ENCODE measurements at places on chromosomes 1 and 21.
A peak's percentile ranks its signal among the peaks of the same experiment; 100 is the strongest.

DNA sequence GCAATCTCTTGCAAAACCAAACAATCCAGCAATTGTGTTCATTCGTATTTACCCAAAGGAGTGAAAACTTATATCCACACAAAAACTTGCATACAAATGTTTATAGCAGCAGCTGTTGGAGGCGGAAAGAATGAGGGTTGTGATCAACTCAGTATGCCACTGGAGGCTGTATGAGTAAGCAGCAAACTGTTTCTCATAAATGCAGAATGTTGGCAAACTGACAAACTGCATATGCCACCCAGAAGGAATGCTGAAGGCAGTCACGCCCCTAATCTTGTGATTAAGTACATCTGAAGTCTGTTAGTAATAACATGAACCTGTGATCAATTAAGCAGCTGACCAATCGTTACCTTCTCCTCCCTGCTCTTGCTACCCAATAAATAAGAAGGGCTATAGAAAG is 60.5 kb upstream of the CR2 start:
- no peak for DNase-seq

- no peak for DNase-seq
Observed at GRCh38 chr1:100109554-100110066, 23.1 kb downstream of the SASS6 start.

- DNase-seq, result no peak
Observed at GRCh38 chr1:109152196-109152595, 38.3 kb downstream of the ELAPOR1 start.

- DNase-seq, result no peak
Observed at GRCh38 chr21:35057428-35057827, 8.3 kb upstream of the RUNX1 start.

DNA sequence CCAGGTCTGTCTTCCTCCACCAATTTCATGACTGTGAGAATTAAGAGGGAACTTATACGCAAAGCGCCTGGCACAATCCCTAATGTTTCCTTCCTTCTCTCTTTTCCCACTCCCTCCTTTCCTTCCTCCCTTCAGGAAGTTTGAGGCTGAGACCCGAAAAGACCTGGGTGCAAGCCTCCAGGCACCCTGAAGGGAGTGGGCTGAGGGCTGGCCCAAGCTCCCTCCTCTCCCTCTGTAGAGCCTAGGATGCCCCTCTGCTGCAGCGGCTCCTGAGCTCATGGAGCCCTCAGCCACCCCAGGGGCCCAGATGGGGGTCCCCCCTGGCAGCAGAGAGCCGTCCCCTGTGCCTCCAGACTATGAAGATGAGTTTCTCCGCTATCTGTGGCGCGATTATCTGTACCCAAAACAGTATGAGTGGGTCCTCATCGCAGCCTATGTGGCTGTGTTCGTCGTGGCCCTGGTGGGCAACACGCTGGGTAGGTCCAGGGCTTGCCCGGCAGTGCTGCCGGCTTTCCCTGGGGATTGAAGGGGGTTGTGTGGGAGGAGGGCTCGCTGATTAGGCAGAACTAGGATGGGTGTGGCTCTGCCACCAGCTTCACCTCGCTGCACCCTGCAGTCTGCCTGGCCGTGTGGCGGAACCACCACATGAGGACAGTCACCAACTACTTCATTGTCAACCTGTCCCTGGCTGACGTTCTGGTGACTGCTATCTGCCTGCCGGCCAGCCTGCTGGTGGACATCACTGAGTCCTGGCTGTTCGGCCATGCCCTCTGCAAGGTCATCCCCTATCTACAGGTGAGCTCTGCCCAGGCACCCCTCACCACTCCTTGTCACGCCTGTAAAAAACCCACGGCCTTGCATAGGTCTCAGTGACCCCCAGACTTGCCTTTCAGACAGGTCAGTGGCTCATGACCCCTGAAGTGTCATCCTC is 1.7 kb downstream of the HCRTR1 start:
- DNase-seq, result no peak

DNA sequence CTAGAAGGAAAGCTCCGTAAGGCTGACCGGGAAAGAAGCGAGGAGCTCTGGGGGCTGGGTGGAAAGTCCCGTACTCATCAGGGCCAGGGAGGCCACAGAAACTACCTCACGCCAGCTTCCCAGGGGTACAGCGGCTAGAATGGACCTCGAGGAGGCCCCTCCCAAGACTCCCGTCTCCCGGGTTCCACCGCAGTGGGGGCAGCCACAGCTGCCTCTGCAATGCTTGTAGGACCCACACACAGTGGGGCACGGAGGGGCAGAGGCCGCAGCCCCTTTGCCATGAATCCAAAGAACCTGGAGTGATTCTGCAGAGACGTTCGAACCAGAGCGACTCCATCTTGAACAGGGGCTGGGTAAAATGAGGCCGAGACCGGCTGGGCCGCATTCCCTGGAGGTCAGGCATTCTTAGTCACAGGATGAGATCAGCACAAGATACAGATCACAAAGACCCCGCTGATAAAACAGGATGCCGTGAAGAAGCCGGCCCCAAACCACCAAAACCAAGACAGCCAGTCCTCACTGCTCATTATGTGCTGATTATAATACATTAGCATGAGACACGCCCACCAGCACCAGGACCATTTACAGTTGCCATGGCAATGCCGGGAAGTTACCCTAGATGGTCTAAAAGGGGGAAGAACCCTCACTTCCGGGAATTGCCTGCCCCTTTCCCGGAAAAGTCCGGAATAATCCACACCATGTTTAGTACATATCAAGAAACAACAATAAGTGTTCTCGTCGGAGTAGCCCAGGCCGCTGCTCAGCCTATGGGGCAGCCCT is 1.6 kb upstream of the ANKRD65 start:
- DNase-seq, result no peak

DNA sequence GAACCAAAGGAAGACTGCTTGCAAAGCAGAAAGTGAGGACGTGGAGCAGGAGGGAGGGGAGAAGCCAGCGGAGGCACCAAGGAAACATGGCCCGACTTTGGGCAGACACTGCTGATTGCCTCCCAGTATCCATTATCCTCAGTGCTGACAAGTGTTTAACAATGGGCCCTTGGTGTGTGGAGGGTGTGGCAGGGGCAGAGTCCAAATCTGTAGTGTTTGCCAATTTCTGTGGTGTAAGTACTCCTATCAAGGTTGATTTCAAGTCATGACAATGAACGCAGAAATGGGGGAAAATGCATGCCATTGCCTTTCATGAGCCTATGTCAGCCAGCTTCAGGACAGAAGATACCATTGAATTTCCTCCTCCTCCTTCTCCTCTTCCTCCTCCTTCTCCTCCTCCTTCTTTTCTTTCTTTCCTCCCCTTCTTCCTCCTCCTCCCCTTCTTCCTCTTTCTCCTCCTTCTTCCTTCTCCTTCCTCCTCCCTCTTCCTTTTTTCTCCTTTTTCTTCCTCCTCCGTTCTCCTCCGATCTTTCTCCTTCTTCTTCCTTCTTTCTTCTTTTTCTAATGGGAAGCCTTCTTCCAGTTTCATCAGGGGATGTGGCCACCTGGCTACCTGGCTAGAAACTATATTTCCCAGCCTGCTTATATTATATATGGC is 10.3 kb upstream of the PHC2 start:
- no peak for DNase-seq

GRCh38 chr21:41628256-41628655 is 120.3 kb upstream of the TMPRSS2 start:
- no peak for DNase-seq

DNA sequence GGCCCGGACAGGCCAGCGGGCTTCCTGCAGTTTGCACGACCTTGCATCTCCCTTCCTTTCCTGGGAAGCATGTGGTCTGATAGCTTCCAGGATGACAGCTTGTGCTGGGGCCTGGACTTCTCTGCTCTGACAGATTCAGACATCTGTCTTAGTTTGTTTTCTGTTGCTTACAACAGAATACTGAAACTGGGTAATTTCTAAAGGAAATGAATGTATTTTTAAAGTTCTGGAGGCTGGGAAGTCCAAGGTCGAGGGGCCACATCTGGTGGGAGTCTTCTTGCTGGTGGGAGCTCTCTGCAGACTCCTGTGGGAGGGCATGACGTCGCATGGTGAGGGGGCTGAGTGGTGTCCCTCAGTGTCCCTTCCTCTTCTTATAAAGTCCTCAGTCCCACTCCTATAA is 35.3 kb upstream of the TENT5B start:
- no peak for DNase-seq

DNA sequence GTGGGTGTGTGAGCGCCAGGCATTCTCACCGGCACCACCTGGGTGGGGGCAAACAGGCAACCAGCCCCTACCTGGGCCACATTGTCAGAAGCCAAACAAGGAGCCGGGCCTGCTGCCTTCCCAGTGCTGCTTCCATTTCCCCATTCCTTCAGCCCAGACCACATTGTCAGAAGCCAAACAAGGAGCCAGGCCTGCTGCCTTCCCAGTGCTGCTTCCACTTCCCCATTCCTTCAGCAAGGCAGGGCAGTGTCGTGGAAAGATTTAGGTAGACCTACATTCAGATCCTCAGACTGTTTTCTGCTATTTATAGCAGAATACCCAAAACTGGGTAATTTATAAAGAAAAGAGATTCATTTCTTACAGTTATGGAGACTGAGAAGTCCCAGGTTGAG is 47.0 kb upstream of the EFHD2 start:
- no peak for DNase-seq

- no peak for DNase-seq
Observed at GRCh38 chr1:245571815-245572294, 417.1 kb downstream of the KIF26B start.

DNA sequence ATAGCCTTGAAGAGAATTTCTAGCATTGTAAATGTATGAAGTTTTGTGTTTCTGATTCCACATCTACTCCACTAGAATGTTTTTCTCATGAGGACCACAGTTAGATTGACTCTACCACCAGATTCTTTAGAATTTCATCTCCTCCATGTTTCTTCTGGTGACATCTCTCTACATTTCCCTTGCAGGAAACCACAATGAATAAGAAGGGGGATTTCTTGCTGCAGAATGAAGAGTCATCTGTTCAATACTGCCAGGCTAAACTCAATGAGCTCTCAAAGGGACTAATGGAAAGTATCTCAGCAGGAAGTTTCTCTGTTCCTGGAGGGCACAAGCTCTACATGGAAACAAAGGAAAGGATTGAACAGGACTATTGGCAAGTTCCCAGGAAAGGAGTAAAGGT is 18.6 kb downstream of the GBP6 start:
- no peak for DNase-seq

DNA sequence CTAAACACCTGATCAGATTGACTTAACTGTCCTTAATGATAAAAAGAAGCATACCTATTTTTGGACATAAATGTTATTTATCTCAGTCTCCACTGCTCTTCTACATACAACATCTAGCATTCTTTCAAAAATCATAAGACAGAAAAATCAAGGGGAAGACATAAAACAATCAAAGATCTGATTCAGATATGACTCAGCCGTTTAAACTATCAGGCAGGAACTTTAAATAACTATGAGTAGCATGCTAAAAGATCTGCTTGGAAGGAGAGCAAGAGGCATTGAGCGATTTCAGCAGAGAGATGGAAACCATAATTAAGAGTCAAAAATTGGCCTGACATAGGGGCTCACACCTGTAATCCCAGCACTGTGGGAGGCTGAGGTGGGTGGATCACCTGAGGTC is 27.2 kb upstream of the SLC22A15 start:
- no peak for DNase-seq

GRCh38 chr1:23019863-23020625 is 776 bp downstream of the KDM1A start:
- peak; percentile 62 for DNase-seq

DNA sequence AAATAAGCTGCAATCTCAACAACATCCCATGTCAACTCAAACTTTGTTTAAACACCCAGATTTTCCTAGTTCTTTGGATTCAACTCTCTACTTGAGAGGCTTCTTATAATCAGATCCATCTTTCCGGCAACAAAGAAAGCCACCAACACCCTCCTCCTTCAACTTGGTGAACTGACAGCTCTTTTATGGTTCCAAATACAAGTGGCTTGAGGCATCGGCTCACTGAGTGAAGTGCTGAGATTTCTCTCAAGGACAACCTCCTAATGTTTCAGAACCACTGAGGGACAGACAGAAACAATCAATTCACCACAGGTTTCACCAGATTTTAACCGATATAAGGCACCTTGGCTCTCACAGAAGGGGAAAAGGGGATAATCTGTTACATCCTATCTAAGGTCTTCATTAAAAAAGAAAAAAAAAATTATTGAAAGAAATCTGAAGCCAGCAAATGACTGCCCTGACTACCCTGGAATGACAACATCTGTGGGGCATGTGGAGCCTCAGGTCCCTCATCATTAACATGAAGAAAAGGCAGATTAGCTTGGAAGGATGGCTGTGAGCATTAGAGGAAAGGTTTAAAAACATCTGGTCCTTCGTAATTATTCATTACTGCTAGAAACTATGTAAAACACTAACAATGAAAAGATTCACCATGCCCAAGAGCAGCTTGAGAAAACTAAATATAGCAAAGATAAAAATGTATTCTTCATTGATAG is 50.9 kb downstream of the PTPN14 start:
- no peak for DNase-seq

GRCh38 chr1:173507847-173508209 is 30.7 kb downstream of the PRDX6 start:
- no peak for DNase-seq

DNA sequence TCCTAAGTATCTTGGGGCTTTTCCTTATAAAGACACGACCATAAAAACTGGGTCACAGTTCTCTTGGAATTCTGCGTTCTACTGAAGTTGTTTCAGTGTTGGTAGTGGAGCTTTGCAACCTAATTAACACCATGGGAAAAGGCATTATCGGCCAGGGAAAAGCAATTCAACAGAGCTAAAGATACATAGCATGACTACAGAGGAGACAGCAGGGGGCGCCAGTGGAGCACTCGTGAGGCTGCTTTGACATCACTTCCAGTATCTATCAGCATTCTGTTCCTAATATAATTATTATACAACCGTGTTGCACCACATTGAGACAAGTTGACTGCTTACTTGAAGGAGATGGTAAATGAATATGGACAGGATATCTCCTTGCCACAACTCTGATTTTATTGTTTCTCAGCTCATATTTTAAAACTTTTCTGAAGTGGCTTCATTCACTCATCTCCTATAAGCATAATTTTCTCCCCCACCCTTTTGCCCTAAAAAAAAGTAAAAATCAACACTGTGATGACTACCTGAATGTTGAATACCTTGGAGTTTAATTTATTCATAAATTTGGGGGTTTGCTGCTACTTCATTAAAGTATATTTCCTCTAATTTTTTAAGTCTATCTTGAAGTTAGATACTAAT is 39.4 kb downstream of the ZP4 start:
- peak; percentile 18 for DNase-seq

DNA sequence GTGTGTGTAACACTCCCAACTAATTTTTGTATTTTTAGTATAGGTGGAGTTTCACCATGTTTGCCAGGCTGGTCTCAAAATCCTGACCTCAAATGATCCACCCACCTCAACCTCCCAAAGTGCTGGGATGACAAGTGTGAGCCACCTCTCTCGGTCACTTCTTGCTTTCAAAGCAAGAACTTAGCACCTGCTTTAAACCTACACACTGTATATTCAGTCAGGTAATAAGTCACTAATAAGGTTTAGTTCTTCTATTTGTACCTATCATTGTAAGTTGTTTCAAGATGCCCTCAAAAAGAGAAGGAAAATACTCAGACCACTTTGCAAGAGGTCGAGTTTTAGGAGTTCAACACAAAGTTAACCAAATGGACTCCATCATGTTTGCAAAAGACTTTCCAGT is 431.3 kb downstream of the MRPL39 start:
- DNase-seq, result no peak
